ENCODE measurements at places on chromosomes 1 and 21.

DNA sequence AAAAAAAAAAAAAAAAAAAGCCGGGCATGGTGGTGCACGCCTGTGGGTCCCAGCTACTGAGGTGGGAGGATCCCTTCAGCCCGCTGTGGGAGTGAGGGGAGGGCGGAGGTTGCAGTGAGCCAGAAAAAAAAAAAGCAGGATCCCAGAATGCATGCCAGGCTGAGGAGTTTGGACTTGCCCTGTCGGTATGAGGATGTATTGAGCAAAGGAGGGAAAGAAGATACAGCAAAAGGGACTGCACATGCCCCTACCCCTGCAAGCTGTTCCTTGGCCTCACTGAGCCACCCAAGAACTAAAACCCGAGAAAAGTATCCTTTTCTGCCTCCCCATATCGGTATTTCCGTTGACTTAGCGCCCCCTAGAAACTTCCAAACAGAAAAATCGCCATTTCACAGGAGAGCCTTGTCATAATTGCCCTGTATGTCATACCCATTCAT lies 1.3 kb upstream of the GPATCH4 start:
- DNase-seq = no peak

DNA sequence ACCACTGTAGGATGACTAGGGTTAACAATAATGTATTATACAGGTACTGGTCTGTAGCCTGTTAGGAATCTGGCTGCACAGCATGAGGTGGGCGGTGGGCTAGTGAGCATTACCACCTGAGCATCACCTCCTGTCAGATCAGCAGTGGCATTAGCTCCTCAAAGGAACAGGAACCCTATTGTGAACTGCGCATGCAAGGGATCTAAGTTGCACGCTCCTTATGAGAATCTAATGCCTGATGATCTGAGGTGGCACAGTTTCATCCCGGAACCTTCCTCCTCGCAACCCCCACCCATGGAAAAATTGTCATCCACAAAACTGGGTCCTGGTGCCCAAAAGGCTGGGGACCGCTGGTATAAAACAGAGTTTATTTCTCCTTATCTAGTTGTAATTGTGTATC lies 147.6 kb downstream of the FGGY start:
- DNase-seq = no peak

GRCh38 chr1:110778821-110779220 lies 94.1 kb upstream of the CD53 start:
- DNase-seq = no peak

DNA sequence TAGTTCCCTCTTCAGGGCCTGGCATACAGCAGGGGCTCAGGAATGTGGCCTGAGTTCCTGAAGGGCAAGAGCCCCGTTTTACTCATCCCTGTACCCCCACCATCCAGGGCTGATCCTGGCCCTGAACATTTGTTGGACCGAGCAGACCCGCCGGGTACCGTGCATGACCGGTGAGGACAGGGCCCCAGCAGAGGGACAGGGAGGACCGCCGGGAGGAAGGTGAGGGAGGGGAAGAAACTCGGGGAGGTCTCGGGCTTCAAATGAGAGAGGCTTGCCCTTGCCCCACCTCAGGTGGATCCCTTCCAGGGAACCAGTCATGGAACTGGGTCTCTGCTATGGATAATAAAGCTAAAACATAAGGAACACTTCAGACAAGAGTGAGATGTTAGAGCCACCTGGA lies 167.8 kb upstream of the KLHDC7A start:
- DNase-seq = no peak

DNA sequence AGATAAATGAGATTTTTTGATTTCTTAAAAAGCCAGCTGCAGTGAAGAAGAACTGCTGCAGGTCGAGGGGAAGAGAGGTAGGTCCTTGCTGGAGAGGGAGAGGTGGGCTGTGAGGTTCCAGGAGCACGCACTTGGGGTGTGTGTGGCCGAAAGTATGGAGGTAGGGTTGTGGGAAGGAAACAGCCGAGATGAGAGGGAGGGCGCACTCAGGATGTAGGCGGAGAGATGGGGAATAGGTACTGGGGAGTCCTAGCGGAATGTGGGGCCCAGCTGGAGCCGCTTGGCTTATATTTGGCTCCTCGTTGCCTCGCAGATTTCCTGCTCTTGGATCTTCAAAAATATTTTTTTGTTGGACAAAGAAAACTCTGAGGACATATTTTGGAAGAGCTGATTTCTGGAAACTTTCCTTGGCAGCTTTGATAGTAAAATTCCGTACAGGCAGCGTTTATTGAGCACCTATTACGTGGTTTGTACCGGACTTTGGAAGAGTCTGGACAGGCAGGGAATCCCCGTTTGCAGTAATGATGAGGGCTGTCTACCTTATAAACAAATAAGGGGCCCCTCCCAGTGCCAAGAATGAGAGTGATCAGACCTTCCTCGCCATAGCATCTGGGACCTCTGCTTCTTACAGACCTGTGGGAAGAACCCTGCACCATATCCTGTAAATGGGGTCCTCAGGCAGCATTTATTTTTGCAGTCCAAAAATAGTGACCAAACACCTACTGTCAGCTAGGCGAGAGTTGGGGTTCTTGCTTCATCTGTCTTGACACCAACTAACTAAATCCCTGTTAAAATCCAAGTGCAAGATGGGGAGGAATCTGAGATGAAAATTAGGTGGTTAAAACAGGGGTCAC lies 1.5 kb downstream of the LRRC8D start:
- DNase-seq = no peak

DNA sequence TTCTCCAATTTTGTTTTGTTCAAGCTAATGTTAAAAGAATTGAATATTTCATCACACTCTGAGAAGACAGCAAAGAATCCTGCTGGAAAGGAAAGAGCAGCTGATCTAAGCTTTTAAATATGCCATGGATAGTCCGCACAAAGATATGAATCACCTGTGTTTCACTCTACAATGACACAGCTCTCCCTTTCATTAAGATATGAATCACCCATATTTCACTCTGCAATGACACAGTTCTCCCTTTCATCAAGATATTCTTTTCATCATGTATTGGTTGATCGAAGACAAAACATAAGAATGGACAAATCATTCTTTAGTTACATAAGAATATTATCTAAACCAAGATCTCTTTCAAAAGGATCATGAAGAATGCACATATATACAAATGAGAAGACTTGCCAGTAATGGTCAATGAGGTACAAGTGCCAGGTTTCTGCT lies 367.3 kb downstream of the SMYD3 start:
- no peak for DNase-seq

DNA sequence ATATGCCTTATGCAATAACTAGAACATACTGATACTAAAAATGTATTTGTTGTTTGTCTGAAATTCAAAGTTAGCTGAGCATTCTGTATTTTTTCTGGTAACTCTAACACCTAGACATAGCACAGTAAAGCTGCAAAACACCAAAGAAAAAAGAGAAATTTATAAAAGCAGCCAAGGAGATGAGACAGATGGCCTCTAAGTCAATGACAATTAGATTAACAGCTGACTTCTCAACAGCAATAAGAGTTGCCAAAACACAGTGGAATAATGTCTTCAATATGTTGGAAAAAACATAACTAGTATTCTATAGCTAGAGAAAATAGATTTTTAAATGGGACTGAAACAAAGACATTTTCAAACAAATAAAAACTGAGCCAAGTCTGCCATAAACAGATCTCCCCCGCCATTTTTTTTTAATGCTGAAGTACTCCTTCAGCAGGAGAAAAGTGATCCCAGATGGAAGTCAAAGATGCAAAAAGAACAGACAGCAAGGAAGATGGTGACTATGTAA lies 81.3 kb downstream of the SYF2 start:
- no peak for DNase-seq

Data from activated CD8-positive, alpha-beta memory T cell treated with anti-CD3 and anti-CD28 coated beads for 4 hours (primary cell).